Posterior cingulate gyrus (tissue), 11 donors: ENCODE measurements at places on chromosomes 1 and 21.

GRCh38 chr1:228650141-228650540 lies 85.1 kb upstream of the RHOU start:
- DNase-seq, result no peak

DNA sequence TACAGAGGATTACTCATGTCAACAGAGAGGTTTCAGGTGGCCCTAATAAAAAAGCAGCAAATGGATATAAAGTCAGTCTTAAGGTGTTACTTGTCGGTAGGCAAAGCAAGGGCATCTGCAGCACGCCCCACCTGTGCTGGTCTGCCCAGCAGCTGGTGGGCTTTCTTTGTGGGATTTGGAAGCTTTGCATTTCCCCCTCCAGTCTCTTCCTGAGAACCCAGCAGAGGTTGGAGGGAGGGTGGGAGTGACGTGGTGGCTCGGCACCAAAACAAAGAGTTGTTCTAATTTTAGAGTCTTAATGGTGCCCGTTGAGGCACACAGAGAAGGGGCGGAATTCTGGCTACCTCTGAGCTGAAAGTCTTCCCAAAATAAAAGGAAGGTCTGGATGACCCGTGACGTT lies 4.8 kb upstream of the PCBP3 start:
- DNase-seq, result no peak

- DNase-seq, result peak; percentile 97
Observed at GRCh38 chr1:46527474-46528296, 23.8 kb downstream of the KNCN start.

DNA sequence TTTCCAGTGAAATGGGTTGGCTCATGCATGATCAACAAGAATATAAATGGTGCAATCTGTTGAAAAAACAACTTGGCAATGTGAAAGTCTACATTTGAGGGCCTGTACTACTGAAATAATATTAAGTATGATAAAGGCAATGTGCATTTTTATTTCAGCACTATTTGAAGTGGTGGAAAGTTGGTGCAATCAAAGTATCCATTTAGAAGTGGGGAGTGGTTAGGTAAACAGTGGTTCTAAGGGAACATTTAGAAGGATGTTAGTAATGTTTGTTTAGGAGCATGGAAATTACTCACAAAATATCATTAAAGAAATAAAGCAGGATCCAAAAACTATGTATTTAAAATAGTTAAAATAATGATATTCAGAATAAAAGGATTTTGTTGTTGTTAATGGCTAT lies 60.2 kb downstream of the CHRM3 start:
- DNase-seq, result no peak

GRCh38 chr1:101124405-101124804 lies 98.8 kb upstream of the DPH5 start:
- no peak for DNase-seq

GRCh38 chr1:28176492-28177470 lies at the start of gene PTAFR:
Gene PTAFR (minus strand): TSS chr1:28176690. CDS start chr1:28151021, 25,669 bp downstream.
- DNase-seq, result peak; percentile 51

DNA sequence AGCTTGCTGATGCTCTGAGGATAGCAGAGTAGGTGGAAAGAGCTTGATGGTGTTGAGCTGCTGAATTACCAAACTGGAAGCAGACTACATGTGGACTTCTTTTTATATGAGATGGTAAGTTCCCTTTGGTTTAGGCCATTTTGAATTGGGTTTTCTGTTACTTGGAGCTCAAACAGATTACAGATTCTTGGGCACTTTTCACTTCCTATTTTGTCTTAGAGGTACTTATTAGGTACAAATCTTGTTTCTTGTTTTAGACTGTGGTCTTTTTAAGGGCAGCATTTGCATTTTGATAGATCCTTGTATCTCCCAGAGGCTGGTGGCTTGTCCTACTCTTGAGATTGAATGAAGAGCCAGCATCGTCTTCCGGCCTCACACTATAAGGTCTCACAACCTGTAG lies 70.2 kb downstream of the GADD45A start:
- DNase-seq, result no peak

GRCh38 chr1:34013958-34014737 lies 150.3 kb downstream of the HMGB4 start:
- DNase-seq, result no peak

DNA sequence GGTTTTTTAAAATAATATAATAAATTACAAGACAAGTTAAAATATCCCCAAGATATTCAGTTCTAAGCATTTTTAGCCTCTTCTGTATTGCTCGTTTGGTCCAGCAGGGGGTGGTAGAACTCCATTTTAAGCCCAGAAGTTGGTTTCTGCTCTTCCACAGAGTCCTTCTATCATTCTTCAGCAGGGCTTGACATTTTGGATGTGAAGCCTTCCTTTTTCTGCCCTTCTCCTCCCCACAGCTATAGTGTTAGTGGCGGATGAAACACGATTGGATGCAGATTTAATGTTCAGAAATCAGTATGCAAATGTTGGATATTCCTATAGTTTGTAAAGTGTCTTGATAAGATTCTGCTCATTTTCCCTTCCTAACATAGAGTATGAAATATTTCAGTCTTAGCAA lies 1.4 kb downstream of the NCAM2 start:
- DNase-seq, result peak; percentile 32

DNA sequence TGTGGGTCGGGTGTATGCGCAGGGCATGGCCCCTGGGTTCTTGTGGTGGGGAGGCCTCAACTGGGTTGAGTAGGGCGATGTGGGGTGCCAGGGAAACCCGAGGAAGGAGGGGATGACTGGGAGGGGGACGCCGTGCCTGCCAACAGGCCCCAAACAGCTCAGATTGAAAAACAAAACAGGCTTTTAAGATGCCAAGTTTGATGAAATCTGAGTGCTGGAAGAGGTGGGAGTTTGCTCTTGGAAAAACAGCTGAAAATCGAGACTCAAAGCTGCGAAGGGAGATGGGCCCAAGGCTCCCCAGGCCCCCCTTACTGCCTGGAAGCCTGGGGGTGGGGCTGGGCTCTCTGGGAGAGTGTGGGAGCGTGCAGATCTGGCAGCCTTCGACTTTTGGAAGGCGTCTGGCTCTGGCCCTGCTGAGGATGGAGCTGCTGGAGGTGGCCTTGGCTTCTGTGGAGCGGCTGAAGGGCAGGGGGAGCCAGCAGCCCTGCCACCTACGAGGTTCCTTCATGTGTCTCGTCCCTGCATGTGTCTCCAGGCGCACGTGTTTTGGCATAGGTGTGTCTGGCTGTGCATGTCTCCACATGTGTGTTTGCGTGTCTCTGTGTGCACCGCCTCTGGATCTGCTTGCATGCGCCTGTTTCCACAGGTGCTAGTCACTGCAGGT lies 33.3 kb downstream of the PTPRF start:
- DNase-seq, result peak; percentile 88

DNA sequence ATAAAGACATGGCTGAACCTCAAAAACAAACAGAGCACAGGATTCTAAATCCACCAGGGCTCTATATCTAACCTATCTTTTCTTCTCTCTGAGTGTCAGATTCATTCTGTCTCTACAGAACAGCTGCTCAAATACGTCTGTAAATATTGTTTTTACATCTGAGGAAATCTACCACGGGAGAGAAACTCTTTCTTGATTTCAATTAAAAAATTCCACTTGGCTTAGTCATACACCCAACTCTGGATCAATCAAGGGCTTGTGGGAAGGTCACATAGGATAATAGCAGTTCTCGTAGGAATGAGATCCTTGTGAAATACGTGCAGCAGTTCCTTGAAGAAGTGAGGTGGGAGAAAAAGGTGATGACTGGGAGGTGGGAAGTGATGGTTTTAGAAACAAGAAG lies 1355.7 kb upstream of the ADGRL2 start:
- no peak for DNase-seq

GRCh38 chr1:63134501-63135173 lies 187.7 kb upstream of the FOXD3 start:
- no peak for DNase-seq

- DNase-seq, result no peak
Observed at GRCh38 chr1:26994787-26995517, 1.5 kb downstream of the TRNP1 start.

DNA sequence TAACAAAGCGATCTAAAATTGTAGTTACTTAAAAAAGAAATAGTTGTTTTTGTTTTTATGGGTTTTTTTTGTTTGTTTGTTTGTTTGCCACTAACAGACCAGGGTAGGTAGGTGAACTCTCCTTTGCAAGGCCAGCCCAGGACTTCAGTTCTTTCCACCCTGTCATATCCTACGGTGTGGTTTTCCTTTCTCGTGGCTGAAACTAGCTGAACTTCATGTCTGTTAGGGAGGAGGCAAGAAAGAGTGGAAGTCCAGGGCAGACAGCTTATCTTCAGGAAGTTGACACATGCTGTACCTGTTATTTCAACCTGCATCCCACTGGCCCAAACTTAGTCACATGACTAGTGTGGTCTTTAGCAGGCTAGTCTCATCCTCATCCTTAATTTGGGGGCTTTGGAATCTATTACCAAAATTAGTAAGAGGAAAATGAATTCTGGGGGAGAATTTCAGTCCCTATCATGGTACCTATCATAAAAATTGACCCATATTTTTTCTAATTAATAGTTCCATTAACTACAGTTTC lies 62.9 kb upstream of the LRRC7 start:
- no peak for DNase-seq

DNA sequence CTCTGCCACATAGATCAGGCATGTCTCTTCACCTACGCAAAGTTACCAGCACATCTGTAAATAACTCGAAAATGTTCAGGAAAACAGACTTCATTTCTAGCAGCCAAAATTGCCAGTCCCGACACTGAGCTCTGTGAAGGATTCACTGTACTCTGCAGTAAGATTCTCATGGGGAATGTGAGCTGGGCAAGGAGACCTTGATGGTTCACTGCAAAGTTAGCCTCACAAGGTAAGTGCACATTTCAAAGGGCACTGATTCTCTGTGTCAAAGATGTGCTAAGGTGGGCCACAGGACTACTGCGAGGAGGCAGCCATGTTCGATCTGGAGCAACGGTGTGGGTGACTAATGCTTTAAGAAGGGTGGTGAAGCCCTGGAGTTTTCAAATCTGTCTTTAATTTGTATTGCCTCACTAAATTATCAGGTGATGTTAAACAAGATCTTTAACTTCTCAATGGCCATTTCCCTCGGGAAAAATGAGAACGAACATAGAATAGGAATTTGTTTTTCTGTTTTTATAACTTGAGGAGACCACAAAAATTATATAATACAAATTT lies 25.2 kb downstream of the STPG1 start:
- no peak for DNase-seq

- DNase-seq, result no peak
Observed at GRCh38 chr1:76302711-76303339, 228.3 kb downstream of the ST6GALNAC3 start.

DNA sequence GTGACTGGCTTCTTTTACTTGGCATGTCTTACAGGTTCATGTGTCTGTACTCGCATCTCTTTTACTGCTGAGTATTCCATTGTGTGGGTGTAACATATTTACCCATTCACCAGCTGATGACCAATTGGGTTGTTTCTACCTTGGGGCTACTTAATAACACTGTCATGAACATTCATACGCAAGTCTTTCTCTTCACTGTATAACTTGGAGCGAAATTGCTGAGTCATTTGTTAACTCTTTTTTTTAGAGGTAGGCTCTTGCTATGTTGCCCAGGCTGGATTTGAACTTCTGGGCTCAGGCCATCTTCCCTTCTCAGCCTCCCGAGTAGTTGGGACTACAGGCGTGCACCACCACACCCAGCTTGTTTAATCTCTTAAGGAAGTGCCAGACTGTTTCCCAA lies 6.5 kb downstream of the PYCR2 start:
- no peak for DNase-seq

DNA sequence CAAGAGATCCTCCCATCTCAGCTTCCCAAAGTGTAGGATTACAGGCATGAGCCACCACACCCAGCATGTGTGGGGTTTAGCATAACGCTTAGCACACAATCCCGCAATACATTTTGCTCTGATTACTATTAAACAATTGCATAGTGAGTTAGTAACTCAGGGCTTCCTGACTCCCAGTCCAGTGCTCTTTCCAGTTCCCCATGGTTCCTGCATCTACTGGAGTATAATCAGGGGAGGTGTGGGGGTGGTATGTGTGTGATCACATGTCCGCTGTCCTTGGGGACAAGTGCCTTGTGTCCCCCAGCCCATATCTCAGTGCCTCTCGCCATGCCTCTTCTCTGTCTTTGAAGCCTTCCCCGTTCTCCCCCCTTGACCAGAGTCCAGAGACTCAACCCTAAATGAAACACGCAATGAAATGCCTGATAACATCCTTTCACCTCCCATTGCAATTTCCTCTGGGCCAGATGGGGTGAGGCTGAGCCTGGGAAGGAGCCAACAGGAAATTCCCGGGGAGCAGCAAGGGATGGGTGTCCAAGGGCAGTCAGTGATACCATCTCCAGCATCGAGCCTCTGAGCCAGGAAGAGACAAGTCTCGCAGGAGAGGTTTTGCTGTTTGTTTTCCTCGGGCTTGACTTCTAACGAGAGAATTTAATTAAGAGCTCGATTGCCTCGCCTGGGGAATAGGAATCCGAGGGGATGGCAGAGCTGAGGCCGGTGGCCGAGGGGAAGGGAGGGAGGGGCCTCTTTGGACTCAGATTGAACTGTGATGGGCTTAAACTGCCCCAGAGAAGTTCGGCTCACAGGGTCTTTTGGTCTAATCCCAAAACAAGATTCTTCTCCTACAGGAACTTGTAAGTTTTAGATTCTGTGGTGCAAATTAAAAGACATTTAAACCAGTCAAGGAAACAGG lies 7.7 kb upstream of the HTR1D start:
- DNase-seq, result no peak
